ENCODE measurements at places on chromosomes 2 and 18.

DNA sequence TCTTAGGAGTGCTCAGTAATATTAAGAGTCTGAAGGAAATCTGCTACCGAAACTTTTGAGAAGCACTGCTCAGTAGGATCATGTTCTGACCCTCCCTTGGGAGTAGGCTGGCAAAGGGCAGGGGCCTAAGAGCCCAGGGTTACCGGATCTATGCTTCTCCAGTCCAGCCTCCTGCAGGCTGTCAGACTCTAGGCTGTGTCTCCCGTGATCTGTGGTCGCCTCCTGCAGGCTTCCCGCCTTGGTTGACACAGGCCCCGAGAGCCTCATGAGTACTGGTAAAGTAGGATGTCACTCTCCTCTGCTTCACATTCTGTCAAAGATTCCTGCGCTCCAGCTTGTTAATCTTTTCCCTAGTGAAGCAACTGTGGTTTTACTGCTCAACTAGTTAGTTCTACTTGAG lies 647.8 kb upstream of the RAB6C start:
- DNase-seq = no peak

DNA sequence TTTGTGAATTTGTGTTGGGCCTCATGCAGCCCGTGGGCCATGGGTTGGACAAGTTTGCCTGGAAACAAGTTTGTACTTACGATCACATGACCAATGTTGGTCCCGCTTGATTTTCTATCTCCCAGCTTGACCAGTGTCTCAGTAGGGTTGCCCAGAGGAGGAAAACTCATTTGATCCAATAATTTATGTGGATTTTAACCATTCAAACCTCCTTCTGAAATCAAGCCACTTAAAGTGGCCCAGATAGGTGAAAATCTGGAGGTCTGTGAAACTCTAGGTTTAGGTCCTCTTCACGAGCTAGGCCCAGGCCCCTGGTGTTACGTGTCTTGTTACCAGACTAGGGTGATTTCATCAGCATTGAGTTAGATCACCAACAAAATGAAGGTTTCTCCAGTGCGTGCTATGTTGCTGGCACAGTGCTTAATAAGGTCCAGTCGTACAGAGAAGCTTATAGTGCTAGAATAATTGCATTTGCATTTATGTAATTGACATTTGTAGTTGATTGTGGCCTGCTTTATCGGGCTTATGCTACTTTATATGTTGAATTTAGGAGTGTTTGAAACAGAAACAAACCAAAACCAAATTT lies 4.4 kb downstream of the ACTR2 start:
- DNase-seq = no peak

- DNase-seq = no peak
Measured at GRCh38 chr18:51726614-51727013, 529.1 kb upstream of the MEX3C start.

- DNase-seq = no peak
Measured at GRCh38 chr2:72846171-72847095, 20.6 kb upstream of the EXOC6B start.

DNA sequence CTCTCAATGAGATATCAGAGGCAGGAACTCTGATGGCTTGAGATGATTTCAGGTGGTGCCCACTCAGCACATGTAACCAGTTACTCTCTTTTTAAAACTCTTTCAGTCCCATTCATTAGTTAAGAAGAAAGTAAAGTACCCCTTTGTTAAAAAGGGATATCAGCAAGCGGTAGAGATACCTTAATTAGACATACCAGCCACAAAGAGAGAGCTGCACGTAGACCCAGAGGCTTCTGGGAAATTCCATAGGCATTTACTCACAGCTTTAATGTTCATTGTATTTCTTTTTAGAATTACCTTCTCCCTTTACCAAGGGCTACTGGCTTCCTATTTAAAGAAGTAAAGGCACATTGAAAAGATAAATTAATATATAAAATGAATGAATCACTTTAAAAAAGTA lies 63.3 kb downstream of the LYPD6B start:
- no peak for DNase-seq

DNA sequence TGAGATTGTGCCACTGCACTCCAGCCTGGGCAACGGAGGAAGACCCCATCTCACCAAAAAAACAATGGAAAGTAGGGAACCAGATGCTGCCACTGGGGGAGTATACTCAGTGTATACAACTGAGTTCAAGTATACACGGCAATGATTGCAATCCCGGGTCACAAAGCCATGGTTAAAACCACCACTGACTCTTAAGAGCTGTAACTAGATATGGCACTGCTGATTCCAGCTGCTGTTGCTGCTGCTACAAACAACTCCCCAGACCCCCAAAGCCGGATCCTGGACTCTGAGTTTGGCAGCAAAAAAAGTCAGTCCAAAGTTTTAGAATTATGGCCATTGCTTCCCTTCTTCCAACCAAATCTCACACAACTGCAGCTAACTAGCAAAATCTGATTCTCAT lies 43.7 kb upstream of the COX7A2L start:
- no peak for DNase-seq

- no peak for DNase-seq
Measured at GRCh38 chr2:127397568-127398238, 9.9 kb upstream of the MAP3K2 start.

GRCh38 chr2:40550085-40550484 lies 98.2 kb upstream of the SLC8A1 start:
- DNase-seq = no peak

DNA sequence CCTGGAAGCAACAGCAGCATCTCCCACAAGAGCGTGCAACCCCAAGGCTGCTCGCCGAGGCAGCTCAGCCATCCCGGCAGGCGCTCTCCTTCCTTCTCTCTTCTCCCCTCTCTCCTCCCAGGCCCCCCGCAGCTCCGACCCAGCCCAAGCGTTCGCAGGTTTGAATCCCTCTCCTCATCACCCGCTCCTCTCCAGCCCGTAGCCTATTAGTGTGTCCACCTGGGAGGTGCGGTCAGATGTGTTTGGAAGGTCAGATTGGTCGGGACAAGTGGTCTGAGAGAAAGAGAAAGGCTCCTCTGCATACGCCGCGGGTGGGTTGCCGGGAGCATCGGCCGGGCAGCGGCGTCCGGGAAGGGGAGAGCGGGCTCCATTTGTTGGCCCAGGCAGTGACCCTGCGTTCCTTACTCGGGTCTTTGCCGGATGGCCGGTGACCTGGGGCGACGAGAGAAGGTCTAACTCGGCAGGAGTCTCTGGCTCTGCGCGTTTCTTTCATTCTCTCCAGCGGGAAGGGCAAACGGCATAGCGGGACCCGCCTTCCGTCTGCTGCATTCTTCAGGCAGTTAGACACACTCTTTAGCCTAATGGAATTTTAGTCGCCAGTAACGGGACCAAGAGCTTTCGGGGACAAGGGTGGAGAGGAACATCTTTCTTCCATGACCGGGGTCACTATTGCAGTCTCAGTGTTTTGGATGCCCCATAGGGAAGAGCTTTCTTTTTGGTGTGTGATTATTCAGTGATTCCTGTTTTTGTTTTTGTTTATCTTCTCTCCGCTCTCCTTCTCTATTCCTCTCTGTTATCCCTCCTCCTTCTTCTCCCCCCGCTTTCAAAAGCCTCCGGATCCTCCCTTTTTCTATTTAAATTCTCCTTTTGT lies 1.1 kb upstream of the TMEFF2 start:
- DNase-seq = no peak

DNA sequence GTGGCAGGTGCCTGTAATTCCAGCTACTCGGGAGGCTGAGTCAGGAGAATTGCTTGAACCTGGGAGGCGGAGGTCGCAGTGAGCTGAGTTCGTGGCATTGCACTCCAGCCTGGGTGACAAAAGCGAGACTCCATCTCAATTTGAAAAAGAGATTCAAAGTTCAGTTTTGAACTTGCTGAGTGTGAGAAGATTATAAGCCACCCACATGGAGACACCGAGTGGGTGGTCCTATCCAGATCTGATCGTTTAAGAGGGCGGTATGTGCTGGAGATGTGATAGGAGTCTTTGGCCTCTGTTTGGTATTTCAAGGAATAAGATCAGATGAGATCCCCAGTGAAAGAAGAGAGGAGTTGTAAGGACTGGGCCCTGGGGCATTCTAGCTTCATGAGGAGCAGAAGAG lies 25.6 kb downstream of the RNF144A start:
- no peak for DNase-seq

DNA sequence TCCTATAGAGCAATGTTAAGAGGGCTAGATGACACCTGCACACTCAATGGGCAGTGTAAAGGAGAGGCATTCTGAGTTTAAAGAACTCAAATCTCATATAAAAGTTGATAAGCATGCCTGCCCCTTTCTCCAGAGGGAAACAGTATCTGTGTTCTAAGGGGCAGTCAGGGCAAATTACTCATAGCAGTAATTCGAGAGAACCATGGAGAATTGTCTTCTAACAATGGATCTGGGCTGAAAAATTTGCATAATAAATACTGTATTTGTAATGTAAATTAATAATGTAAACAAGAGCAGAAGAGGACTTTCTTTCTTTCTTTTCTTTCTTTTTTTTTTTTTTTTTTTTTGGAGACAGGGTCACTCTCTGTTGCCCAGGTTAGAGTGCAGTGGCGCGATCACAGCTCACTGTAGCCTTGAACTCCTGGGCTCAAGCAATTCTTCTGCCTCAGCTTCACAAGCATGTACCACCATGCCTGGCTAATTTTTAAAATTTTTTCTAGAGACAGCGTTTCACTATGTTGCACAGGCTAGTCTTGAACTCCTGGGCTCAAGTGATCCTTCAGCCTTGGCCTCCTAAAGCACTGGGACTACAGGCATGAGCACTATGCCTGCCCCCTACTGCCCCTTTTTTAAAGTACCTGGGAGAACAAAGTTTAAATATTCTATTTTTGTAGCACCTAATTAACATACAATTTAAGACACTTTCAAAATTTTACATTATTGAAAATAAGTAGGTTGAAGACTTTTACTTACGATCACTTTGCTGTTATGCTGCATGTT lies 70.6 kb downstream of the OTX1 start:
- no peak for DNase-seq

GRCh38 chr2:173580956-173581355 lies 226.3 kb downstream of the CDCA7 start:
- no peak for DNase-seq

- no peak for DNase-seq
Measured at GRCh38 chr2:181037922-181038321, 57.5 kb downstream of the UBE2E3 start.

DNA sequence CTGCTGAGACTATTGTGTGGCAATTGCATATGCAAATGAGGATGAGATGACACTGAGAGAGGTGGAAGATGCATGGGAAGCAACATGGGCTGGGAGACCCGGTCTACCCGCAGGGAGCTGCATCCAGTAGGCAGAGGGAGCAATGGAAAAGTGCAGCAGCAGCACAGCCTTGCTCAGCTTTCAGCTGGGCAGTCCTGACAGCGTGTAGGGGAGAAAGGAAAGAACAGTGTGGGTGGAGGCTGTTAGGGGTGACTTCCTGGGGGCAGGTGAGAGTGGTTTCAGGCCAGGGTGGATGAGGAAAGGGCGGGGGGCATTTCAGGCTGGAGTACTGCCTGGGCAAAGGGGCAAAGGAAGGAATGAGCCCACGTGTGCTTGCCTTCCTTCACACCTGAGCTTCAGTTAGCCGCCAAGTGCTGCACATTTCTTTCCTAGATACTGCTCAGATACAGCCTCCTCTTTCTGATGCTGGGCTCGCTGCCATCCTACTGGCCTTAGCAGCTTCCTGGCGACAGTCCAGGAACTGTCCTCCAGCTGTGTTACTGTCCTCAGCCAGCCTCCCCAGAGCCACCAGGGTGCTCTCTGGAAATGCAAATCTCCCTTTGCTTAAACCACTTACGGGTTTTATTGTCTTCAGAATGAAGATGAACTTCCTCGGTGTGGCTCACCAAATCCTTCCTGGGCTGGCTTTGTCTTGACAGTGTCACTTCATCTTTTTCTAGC lies 276.3 kb downstream of the TSN start:
- DNase-seq = no peak

- no peak for DNase-seq
Measured at GRCh38 chr2:176490061-176490861, 221.0 kb downstream of the MTX2 start.

DNA sequence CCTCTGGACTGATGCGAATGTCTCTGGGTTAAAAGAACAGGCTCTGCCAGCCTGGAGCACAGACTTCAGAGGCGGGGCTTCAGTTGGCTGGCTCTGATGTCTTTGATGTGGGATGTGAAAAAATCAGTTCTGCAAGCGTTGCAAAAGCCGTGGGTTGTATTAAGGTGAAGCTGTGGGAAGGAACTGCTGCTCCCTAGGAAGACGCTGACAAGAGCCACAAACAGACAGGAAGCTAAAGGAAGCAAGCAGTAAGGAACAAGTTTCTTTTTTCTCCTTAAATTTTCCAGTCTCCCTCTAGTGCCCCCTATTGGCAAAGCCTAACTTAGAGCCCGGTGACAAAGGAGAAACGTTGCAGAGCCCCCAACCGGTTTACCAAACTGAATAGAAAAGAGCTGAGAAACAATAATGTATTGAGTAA lies 239.0 kb downstream of the CCDC178 start:
- no peak for DNase-seq

Measured in central memory CD4-positive, alpha-beta T cell (primary cell).